ENCODE measurements at places on chromosomes 3 and 15.
A peak's percentile ranks its signal among the peaks of the same experiment; 100 is the strongest.

- DNase-seq, result peak; percentile 81
Measured at GRCh38 chr3:134378384-134378783, 4.1 kb upstream of the AMOTL2 start.

DNA sequence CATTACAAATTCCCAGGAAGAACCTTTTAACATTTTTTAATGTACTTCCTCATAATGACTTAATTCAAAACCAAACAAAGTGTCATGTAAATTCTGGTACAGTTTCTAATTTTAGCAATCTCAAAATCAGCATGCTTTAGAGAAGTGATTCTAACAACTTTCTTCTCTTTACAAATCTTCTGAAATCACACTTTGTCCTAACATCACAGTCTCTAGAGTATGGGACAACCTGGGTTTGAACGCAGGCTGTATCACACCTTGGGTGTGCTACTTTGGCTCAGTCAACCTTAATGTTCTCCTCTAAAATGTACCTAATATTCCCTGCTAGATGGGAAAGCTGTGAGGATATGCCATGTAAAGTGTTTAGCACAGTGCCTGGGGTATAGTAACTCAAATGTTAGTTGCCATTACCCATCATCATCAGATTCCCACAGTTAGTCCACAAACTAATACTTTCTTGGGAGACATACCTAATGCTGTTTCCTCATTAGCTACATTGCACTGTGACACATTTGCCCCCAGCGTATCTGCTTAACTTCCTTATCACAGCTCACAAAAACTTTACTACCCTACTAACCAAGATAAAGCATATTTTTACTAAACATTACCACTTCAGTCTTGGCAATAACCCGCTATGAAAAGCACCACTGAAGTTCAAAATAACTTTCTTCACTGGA is 3.1 kb downstream of the TSPAN3 start:
- no peak for DNase-seq

DNA sequence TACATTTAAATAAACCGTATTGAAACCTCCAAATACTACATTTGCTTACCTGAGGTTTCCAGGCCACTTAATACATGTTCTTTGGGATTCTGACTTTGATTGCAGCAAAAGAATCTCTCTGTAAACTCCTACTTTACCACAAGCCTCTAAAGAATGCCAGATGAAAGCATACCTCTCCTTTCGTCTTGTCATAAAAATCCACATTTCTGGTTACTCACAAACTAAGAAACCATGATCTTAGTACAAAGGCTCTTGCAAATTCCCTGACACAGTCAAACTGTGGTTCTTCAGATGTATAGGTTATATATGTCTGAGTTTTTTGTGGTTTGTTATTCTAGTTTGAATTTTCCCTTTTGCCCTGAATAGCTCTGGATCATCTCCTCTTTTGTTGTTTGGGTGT is 188.4 kb downstream of the RAP2B start:
- DNase-seq, result no peak

- no peak for DNase-seq
Measured at GRCh38 chr3:149706905-149707304, 45.4 kb downstream of the COMMD2 start.

GRCh38 chr15:66290518-66290917 is 2.9 kb upstream of the DIS3L start:
- DNase-seq, result no peak

GRCh38 chr15:43253431-43254403 is 13.0 kb downstream of the TGM5 start:
- no peak for DNase-seq

DNA sequence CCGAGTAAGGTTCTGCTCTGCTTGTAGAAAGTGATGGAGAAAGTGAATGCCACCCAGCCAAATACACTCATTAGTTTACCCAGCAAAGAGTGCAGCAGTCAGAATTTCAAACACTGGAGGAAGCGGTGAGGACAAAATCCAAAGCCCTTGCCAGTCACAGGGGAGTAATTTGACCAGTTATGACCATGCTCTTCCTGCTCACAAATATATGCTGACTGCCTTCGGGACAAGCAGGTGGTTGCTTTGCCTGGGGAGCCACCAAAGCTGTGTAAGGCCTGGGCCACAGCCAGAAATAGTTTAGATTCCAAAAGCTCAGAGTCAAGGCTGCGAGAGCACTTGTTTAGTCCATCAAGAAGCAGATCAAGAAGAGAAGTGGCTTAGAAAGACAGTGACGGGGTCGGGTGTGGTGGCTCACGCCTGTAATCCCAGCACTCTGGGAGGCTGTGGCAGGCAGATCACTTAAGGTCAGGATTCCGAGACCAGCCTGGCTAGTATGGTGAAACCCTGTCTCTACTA is 51.0 kb upstream of the ATP13A3 start:
- DNase-seq, result no peak

- DNase-seq, result no peak
Measured at GRCh38 chr3:152315623-152316022, 46.9 kb downstream of the MBNL1 start.

GRCh38 chr3:119884161-119884557 is 102.3 kb downstream of the NR1I2 start:
- DNase-seq, result no peak

GRCh38 chr15:75884041-75884440 is 19.6 kb upstream of the FBXO22 start:
- DNase-seq, result no peak

GRCh38 chr3:114454551-114455251 is 160.9 kb downstream of the TIGIT start:
- peak; percentile 35 for DNase-seq

DNA sequence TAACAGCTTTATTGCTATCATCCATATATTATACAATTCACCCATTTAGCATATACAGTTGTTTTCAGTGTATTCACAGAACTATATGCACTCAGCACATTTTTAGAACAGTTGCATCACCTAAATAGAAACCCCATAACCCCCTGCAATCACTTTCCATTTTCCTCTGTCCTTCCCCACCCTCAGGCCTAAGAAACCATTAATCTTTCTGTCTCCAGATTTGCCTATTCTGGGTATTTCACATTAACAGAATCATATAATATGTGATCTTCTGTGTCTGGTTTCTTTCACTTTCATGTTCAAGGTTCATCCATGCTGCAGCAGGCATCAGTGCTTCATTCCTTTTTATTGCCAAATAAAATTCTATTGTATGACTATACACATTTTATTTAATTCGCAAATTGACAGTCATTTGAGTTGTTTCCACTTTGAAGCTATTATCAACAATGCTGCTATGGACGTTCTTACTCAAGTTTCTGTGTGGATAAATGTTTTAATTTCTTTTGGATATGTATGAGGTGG is 39.8 kb downstream of the ADAMTS17 start:
- DNase-seq, result no peak

DNA sequence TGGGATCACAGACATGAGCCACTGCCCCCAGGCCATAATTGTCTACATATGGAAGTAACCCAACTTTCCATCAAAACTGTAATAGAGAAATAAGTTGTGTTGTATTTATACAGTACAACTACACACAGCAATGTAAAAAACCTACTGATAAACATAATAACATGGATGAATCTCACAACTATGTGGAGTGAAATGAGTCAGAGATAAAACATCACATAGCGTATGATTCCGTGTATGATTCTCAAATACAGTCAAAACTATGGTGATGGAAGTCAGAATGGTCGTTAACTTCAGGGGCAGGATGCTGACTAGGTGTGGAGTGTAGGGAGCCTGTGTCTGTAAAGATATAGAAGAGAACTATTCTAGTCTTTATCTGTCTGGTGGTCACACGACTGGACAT is 332.7 kb upstream of the SLCO3A1 start:
- DNase-seq, result no peak

DNA sequence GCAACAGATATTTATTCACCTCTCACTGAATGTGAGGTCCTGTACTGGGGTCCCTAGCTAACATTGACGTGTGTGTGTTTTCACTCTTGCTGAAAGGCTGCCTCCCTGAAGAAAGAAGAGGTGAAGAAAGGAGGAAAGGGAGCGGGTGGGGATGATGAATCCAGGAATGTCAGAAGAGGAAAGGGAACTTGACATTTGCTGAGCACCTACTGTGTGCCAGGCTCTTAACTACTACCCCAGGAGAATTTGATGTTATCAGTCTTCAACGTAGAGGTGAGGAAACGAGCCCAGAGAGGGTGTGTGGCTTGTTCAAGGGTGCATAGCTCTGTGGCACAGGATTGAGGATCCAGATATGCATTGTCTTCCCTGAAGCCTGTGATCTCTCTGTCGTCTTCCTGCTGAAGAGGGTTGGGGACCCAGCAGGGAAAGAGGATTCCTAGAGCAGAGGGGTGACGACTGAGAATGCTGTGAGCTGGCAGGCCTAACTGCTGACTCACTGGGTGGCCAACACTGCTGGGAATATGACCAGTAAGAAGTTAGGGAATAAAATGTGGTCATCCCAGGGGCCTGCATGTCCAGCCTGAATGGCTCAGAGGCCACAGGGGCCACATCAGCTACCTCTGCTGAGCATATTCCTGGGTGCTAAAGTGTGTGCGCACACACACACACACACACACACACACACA is 6.6 kb upstream of the ATP2B2 start:
- DNase-seq, result no peak

DNA sequence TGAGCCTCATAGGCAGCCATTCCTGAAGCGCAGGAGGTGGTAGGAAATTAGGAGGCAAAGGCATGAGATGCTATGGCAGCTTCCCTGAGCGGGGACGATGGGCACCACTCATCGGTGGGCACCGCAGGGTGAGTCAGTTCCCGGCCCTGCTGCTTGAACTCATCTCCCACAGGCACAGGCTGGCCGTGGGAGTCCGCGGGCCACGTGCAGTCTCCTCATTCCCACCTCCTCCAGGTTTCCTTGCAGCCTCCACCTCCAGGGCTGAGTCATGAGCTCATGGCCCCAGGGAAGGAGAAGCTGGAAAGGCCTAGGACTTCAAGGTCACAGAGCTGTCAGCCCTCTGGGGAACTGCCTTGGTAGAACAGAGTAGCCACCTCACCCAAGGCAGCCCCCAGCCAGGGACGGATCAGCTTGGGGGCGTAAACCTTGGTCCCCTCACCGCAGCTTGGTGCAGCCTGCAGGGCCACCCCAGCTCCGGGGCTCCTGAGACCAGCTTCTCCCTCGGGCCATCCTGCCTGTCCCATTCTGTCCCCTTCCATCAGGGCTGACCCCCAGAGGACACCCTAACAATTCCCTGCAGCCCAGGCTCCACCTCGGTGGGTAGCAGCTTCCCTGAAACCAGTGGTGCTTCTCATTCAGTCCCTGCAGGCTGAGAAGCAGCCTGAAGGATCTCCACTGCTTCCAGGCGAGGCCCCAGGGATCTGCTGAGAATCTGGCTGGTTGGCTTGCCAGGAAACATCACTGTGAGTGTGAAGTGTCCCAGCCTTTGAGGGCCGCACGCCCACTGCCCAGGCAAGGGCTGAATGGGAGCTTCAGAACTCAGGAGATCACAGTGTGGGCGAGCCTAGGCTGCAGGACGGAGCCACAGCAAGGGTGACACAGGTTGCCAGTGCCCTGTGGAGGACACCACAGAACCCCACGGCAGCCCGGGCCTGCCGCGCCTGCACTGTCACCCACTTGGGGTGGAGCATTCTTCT is 150.7 kb upstream of the MEF2A start:
- no peak for DNase-seq

- no peak for DNase-seq
Measured at GRCh38 chr3:189334064-189334920, 162.5 kb downstream of the TPRG1 start.

GRCh38 chr3:50480471-50480870 is 23.0 kb downstream of the CACNA2D2 start:
- DNase-seq, result no peak

DNA sequence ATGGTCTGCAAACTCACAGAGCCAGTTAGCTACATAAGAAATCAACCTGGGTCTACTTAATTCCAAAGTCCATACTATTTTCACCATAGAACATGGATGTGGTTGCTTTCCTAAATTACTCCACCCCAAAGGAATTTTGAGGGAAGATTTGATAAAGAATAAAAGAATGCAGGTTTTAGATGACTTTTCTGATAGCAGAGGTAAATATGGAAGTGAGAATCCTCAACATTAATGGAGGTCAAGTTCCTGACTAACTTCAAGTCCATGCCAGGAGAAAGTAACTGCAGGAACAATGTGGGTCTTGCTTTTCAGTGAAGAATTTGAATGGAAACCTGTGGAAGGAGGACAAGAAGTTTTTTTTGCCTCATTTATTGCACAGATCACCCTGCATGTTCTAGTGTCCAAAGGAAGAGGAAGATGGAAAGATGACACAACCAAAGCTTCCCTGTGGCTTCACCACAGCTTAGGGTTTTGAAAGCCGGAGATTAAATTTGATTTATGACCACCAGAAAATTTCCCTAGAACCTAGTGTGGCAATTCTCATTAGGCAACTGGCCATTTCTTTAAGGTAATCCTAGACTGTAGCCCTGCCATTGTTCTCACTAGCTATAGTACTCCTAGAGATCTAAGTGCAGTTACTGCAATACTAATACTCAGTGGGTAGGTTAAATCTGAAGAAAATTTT is 429.7 kb downstream of the RAP2B start:
- DNase-seq, result no peak

DNA sequence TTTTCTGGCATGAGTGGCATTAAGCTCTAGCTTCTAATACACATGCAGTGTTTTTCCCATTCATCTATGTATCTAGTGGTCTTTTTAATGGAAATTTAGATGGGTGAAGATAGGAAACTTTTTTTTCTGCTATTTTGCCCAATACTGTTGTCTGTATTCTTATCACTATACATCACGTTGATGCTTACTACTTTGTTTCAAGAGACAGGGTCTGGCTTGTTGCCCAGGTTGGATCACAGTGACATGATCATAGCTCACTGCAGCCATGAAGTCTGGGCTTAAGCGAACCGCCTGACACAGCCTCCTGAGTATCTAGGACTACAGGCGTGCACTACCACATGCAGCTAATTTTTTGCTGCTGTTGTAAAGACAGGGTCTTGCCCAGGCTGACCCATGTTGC is 84.6 kb downstream of the PEAK1 start:
- no peak for DNase-seq

Data from ELF-1 (cell line).